ENCODE measurements at places on chromosomes 6 and 20.

DNA sequence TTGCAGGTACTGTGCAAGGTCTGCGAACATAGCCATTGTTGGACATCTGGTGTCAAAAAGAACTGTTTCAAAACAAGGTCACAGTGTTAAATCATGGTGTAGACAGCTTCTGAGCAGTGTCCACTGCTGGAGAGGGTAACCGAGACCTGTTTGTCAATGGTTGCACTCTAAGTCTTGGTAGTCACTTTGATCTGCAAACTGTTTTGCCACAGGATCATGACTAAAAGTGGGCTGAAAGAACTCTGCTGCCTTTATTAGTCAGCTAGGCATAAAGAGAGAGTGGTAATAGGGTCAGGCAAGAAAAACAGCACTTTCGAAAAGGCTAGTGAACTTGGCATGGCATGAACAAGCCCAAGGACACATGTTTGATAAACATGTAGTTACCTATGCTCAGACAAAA lies 552.3 kb upstream of the CITED2 start:
- DNase-seq, result peak; percentile 67

DNA sequence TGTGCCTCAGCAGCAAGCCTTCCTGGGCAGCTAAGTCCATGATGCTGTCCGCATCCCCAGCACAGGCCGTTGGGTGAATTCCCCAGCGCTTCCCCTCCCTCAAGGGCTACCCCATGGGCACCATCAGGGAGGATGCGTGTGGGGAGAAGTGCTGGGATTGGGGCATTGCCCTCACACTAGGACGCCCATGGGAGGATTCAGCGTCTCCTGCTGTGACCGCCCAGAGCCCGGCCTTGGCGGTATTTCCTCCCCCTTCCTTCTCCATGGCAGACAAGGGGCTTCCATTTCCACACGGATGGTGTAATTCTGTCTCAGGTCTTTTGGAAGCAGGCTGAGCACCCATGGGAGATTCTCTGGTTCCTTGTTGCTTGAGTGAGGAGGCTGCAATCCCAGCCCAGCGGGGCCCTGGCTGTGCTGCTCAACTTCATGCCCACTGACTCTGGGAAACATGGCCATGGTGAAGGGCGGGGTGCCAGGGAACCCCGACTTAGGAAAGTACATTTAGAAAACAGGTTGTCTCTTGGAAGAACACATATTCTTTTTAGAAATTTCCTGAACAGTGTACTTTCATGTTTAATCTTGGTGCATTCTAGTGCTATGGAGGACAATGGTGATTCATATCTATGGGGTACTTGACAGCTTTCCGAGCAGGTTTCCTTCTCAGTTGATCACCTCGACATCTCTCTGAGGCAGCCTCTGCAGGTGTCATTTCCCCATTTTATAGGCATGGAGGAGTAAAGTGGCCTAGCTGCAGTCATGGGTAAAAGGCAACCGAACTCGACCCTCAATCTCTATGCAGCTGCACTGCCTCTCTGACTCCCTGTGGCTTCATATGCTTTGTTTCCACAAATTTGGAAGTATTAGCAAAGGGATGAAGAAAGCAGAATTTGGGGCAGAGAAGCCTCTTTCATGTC lies 178.2 kb upstream of the CST7 start:
- no peak for DNase-seq

DNA sequence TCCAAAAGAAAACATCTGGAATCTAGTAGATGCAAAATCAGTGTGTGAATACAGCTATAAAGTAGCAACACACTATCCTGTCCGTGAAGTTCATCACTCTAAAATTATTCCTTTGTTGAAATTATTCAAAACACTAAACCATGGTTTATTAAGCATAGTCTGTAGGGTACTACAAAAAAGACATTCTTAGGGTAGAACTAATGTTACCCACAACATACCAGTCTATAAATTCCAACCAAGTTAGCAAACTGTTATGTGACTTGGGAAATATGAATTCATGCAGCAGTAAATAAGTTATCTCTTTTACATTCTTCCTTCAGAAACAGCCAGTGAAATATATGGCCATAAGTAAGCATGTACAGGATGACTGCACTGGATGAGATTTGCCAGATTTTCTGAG lies 580.3 kb upstream of the ADGRB3 start:
- peak; percentile 4 for DNase-seq

DNA sequence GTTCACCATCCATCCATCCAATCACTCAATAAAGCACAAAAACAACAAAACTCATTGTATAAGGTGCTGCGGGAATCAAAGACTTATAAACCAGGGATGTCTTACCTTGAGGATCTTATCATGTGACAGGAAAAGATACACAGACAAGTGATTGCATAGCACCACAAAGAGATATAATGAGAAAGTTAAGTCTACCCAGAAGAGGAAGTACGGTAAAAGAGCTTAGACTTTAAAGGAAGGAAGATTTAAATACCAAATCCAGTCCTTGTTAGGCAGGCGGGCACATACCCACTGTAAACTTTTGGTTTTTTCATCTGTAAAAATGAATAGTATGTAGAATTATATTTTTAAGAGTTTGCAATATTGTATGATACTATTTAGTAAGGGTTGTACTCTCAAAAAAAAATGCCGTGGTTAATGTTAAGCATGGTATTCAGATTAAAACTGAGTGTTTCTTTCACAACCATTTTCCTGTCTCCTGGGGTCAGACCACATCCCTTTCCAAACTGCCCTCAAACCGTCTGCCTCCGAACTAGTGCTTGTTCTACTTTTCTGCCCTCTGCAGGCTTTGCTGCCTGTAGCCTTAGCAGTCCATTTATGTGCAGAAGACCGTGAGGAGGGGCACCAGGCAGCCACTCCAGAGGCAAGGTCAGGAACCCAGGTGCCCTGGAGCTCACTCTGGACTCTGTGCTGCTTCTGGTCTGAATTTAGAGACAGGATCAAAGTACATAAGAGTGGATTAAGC lies 179.5 kb upstream of the SYNDIG1 start:
- DNase-seq, result no peak

DNA sequence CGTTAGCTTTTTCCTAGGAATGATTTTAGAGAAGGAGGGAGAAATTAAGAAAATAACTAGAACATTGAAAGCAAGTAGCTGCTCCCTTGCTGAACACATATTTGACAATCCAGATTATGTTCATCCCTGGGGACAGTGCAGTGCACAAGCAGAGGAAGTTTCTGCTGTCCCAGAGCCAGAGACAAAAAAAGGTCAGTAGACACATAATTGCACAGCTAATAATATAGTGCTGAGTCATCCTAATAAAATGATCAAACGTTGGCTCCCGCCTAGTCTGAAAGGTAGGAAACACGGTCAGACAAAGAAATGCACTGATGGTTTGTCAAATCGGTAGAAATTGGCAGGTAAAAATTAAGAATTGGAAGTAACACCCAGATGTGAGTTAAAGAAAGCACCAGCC lies 21.7 kb upstream of the SSTR4 start:
- DNase-seq, result no peak

GRCh38 chr6:7050004-7050403 lies 57.8 kb upstream of the RREB1 start:
- no peak for DNase-seq

GRCh38 chr20:16115911-16116552 lies 457.2 kb downstream of the KIF16B start:
- DNase-seq, result no peak

DNA sequence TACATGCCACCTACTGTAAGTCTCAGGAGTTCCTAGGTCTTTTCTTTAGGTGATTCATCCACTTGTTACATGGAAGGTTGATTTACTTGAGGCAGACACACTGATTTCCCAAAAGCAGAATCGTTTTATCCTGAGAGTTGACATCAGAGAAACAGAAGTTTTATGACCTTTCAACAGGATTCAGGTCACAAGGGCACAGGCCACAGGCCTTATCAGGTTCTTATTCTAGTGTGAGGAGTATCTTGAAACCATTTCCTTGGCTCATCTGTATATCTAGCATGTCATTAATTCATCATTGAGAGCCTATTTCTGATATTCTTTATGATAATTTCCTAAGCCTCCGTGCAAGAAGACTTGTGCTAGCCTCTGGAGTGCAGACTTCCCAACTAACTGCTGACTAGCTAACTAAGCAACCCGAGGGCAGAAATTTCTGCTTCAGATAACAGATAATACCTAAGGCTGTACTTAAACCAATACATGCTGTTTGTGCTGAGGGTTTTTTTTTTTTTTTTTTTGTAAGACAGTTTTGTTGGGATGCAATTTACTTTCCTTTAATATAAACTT lies 44.9 kb upstream of the RFPL4B start:
- no peak for DNase-seq

GRCh38 chr20:46050885-46051284 lies 21.9 kb downstream of the SLC12A5 start:
- DNase-seq, result no peak

- DNase-seq, result no peak
Observed at GRCh38 chr6:111971181-111971841, 82.6 kb upstream of the CCN6 start.

DNA sequence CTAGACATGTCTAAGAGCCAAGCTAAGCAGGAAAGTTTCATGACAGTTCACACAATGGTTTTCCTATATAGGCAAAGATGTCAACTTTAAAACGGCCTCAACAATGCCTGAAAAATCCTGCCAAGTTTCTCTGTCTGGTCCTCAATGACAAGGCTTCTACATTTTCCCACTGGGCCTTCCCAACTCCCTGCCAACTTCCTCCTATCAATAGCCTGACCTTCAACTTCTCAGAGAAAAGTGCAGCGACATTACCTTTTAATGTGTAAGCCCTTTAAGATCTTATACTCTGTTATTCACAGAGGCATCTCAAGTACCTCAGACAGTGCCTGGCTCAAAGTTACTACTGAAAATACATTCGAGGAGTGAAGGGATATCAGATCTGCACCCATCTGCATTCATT lies 56.2 kb upstream of the BTBD3 start:
- DNase-seq, result no peak

- no peak for DNase-seq
Observed at GRCh38 chr20:35079472-35080347, 12.9 kb downstream of the TRPC4AP start.

GRCh38 chr6:32941214-32941768 lies 463 bp upstream of the HLA-DMB start:
- no peak for DNase-seq

- no peak for DNase-seq
Observed at GRCh38 chr6:39314273-39314795, at the start of gene KCNK17. TSS of gene KCNK17 (minus strand) at chr6:39314419. CDS start at chr6:39314320, 99 bp downstream.

GRCh38 chr6:34792605-34793500 lies 970 bp downstream of the BLTP3A start:
- DNase-seq, result no peak

DNA sequence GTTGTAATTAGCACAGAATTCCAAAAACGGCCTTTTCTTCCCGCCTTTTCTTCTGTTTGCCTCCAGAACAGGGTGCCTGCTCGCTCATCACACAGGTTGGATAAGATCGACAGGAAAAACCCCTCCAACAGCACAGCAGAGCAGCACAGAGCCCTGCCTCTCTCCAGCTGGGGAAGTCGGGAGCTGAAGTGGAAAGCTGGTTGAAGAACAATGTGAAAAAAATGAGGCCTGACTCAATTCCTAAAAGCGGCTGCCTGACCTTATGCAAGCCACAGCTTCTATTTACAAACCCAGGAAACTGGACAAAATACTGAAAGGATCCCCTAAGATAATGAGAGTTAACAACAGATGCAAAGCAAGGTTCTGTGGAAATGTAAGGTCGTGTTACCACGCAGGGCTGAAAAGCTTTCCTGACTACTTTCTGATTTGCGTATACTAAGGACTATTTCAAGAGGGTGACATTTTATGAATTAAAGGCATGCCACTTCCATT lies 116.9 kb downstream of the TTLL2 start:
- DNase-seq, result no peak

- no peak for DNase-seq
Observed at GRCh38 chr20:40397467-40397866, 291.6 kb downstream of the MAFB start.

DNA sequence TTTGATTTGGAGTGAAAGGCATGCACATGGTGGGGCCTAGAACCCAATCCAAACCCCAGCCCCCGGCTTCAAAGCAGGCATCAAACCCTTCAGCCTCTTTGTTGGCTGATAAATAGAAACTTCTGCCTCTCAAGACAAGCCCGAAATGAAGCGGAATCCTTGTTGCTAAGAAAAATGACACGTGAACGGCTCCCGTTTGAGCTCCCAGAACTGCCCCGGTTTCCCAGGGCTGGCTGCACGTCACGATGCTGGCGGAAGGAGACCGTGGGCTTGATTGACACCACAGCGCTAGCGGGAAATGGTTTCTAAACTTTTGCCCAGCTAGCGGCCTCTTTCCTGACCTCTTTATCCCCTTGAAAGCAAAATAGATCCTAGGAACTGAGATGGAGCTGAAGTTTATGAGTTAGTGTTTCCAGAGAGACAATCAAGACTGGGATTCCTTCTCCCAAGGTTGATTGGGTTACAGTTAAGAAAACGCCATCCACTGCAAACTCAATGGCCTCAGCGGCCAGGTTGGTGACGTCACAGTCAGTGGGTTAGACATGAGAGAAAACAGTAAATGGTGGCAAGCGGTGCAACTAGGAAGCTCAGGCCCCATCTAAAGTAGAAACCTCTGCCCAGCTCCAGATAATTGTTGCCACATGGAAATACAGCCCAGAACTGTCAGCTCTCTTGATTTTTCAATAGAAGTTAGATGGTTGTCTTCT lies 117.0 kb downstream of the ANKRD60 start:
- DNase-seq, result no peak

DNA sequence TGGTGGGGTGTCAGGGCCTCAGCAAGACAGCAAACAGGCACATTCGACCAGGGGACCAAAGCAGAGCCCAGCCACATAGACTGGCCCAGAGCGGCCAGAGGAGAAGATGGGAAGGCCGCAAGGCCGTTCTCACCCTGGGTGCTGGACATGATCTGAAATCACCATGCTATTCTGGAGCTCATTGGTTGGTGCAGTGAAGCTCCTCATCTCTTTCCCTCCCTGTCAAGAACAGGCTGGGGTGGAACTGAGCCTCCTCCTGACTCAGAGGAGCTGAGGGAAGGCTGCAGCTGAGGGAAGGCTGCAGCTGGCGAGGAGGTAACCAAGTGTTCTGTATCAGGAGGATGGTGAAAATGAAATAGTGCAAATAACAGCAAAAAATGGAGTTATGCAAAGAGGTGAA lies 80.0 kb downstream of the AKAP7 start:
- no peak for DNase-seq

DNA sequence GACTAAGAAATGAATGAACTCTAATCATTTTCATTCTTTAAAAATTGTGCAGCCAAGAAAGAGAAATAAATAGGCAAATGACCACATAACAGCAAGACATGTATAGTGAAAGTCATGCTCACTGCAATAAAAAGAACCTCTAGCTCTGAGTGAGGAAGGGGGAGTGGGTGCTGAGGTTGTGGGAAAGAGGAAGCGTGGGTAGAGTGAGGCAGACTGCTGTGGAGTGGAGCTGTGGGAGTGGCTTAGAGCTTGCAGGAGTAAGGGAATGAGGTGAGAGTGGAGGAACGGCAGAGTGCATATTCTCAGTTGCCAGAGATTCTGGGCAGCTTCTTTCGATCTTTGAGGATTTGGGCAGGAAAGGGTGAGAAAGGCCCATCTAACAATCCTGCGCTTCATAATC lies 10.4 kb downstream of the DEFB129 start:
- no peak for DNase-seq

DNA sequence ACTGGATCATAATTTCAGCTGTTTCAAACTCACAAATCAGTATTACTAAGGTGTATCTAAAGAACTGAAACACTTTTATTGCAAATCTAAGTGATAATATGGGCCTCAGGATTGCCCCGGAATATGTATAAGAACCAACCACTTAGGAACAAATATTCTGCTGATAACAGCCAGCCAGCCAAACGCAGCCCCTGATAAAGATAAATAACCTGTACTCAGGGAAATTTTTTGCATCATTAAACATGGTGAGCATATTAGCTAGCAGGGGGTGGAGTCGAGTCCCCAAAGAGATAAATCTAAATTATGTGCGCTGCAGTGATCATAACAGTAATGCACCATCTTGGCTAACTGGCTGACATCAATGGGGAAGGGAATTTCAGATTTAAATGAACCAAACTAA lies 410.2 kb upstream of the MAP3K7 start:
- no peak for DNase-seq

Data from skeletal muscle cell (primary cell).